ENCODE measurements at places on chromosomes 2 and 18. TPM values are rescaled to one million over a fixed set of nuclear protein-coding genes. Genes with fewer than 3 reads are reported as not detected.

- peak overlapping the region; percentile 93 for H3K27ac ChIP-seq
- H3K36me3 ChIP-seq: peaks cover 8% of the 10 kb centered on the region
- peaks cover 61% of the 10 kb centered on the region for H3K4me1 ChIP-seq
Measured at GRCh38 chr2:37323176-37323780, 1.4 kb downstream of the PRKD3 start.

DNA sequence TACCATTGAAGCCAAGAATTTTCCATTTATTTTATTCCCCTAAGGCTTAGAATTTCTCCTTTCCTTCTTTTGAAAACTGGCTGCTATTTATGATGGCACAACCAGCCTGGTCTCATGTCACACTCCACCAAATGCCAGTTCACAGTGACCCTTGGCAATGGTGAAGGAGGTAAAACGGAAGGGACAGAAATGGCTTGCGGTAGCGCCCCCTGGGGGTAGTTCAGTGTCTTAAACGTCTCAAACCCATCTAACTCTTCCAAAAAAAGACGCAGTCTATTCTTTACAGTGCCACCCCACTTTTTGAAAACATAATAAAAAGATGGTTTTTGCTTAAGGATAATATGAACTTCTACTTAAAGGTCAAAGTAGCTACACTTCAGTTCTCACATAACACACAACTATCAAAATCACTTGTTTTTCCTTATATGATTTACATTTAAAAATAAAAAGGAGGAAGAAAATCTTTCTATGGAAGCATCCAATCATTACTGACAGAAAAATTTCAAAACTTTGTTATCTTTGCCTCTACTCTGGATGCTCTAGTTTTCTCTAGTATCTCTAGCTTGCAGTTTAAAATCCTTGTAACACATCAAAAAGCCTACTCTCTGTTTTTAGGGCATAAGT is 28.0 kb downstream of the PNO1 start:
- DNase-seq: peak; percentile 44
- H3K36me3 ChIP-seq: peaks cover 49% of the 10 kb centered on the region
- H3K4me3 ChIP-seq: no peak overlapping the region
- no peaks in the 10 kb centered on the region for H3K4me1 ChIP-seq

GRCh38 chr2:179612108-179612507 is 249.3 kb downstream of the ZNF385B start:
- no peak overlapping the region for H3K4me3 ChIP-seq
- DNase-seq: no peak
- no peaks in the 10 kb centered on the region for H3K36me3 ChIP-seq
- H3K27ac ChIP-seq: no peak overlapping the region

- H3K27me3 ChIP-seq: no peaks in the 10 kb centered on the region
- H3K36me3 ChIP-seq: no peaks in the 10 kb centered on the region
- H3K4me1 ChIP-seq: 0 out of 2 replicates have a peak, but pooled peaks cover 12% of the 10 kb centered on the region
- H3K4me3 ChIP-seq: no peak overlapping the region
- no peak overlapping the region for H3K27ac ChIP-seq
- no peak for DNase-seq
Measured at GRCh38 chr2:55995902-55996301, 72.3 kb upstream of the EFEMP1 start.

DNA sequence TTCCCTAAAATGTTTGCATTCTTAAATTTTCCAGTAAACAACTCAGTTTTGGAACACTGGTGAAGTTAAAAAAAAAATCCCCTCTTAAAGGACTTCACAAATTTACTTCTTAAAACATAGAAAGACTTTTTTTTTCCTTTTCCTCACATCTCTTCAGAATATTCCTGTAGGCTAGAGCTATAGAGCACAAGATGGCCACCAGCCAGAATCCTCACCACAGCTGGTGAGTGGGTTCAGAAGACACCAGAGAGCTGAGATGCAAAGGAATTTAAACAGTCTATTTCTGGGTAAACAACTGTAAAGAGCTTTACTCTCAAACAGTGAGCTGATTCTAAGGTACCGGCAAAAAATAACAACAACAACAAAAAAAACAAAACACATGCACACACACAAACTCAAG is 252.8 kb downstream of the LRP1B start:
- DNase-seq: no peak
- H3K27me3 ChIP-seq: no peaks in the 10 kb centered on the region
- no peaks in the 10 kb centered on the region for H3K4me1 ChIP-seq
- H3K4me3 ChIP-seq: no peak overlapping the region

DNA sequence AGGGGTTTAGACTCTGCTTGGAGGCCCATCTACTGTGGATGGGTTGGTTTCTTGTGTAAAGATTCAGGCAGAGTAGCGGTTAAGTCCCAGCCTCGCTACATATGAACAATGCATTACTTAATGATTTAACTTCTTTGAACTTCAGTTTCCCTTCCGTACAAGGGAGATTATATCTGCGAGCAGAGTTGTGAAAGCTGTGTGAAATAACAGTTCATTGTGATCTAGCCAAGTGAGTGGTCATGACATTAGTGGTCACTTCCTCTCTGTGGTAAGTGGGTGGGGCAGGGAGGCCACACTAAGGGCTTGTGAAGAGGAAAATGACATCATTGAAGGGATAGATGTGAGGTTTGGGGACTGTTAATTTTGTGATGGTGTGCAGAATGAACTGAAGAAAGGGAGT is 14.1 kb upstream of the MEX3C start:
- DNase-seq: no peak
- H3K27me3 ChIP-seq: no peaks in the 10 kb centered on the region
- H3K36me3 ChIP-seq: no peaks in the 10 kb centered on the region

GRCh38 chr2:157320409-157320808 is 5.2 kb downstream of the ERMN start:
- H3K36me3 ChIP-seq: no peaks in the 10 kb centered on the region
- DNase-seq: no peak
- H3K27me3 ChIP-seq: peaks cover 13% of the 10 kb centered on the region
- H3K4me3 ChIP-seq: no peak overlapping the region

DNA sequence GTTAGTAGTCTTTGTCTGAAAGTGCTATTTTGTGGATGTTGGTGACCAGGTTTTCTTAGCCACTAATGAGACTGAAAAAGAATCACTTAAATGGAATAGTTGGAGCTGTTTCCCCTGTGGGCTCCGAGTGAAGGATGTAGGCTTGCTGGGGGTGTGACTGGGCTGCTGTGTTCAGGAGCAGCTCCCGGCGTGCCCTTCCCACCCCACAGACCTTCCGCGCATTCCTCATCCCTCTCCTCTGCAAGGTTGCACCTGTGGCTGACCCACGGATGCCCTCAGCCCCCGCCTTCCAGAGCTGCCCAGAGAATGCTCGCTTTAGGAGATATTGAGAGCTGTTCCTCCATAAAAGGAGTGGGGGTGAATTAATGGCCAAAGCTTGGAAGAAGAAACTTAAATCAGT is 174.3 kb downstream of the LDLRAD4 start:
- no peaks in the 10 kb centered on the region for H3K36me3 ChIP-seq
- H3K4me3 ChIP-seq: no peak overlapping the region
- no peak for DNase-seq
- no peaks in the 10 kb centered on the region for H3K27me3 ChIP-seq
- peaks cover 9% of the 10 kb centered on the region for H3K4me1 ChIP-seq

DNA sequence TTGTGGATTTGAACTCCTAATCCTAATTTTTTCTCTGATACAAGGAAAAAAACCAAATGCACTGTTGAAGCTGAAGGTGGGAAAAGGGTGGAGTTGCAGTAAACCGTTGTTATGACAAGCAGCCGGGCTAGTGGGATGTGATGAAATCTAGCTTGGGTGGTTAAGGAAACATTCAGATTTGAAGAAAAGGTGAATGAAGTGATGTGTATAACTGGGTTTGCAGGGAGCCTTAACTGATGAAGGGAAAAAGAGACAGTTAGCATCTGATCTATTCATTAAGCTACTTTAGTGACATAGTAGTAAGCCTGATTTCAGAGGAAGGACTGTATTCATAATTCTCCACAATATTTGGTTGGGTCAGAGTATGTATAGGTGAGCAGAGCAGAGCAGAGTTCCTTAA is 3.5 kb downstream of the EML6 start:
- no peak for DNase-seq
- no peaks in the 10 kb centered on the region for H3K36me3 ChIP-seq
- H3K27ac ChIP-seq: no peak overlapping the region
- no peak overlapping the region for H3K4me3 ChIP-seq

- no peak overlapping the region for H3K4me3 ChIP-seq
- H3K27ac ChIP-seq: no peak overlapping the region
- H3K27me3 ChIP-seq: no peaks in the 10 kb centered on the region
- H3K36me3 ChIP-seq: no peaks in the 10 kb centered on the region
Measured at GRCh38 chr2:115369400-115369799, 927.0 kb downstream of the DPP10 start.

GRCh38 chr18:79367989-79368388 is 27.7 kb upstream of the NFATC1 start:
- peaks cover 4% of the 10 kb centered on the region for H3K36me3 ChIP-seq
- H3K4me1 ChIP-seq: no peaks in the 10 kb centered on the region
- no peaks in the 10 kb centered on the region for H3K27me3 ChIP-seq
- no peak overlapping the region for H3K4me3 ChIP-seq

GRCh38 chr2:47784352-47784851 is 1.5 kb downstream of the MSH6 start:
- no peaks in the 10 kb centered on the region for H3K27me3 ChIP-seq
- H3K4me3 ChIP-seq: peak overlapping the region; percentile 65

DNA sequence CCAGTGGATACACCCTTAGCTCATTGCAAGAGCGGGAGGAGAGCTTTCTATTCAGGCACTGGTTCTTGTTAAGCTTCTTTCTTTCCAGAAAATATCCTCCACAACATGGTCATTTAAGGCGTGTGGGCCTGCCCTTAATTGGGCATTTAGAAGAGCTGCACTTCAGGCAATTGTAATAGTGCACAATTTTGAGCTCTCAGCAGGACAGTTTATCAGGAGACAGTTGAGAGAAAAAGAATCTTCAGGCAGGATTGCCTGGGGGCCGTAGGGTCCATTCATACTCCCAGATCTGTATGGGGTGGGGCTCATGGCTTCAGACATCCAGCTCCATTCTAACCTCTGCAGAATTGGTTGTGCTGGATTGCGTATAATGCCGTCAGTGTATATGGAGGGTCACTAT is 6.0 kb upstream of the EPC2 start:
- H3K4me1 ChIP-seq: no peaks in the 10 kb centered on the region
- no peaks in the 10 kb centered on the region for H3K27me3 ChIP-seq
- H3K4me3 ChIP-seq: no peak overlapping the region
- no peak overlapping the region for H3K27ac ChIP-seq
- no peaks in the 10 kb centered on the region for H3K36me3 ChIP-seq

GRCh38 chr2:241481687-241482086 is 26.7 kb downstream of the STK25 start:
- H3K27ac ChIP-seq: no peak overlapping the region
- H3K27me3 ChIP-seq: no peaks in the 10 kb centered on the region
- DNase-seq: no peak
- H3K4me3 ChIP-seq: no peak overlapping the region

DNA sequence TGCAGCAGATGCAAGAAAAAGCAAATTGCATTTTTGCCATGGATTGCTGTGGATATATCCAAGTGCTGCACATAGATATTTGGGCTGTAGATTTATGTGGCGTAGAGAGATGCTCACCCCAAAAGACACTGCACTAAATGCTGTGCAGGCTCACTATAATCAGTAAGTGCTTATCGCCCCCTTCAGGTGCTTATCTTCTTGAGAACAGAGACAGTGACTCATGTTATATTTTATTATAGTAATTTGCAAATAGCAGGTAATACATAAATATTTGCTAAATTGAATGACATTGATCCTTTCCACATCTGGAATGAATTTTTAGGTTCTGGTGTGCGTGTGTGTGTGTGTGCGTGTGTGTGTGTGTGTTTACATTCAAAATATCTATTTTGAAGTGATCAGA is 36.8 kb upstream of the PLEKHM3 start:
- no peaks in the 10 kb centered on the region for H3K36me3 ChIP-seq
- H3K27ac ChIP-seq: peak overlapping the region; percentile 28
- no peak for DNase-seq
- H3K4me1 ChIP-seq: no peaks in the 10 kb centered on the region
- no peaks in the 10 kb centered on the region for H3K27me3 ChIP-seq
- no peak overlapping the region for H3K4me3 ChIP-seq

DNA sequence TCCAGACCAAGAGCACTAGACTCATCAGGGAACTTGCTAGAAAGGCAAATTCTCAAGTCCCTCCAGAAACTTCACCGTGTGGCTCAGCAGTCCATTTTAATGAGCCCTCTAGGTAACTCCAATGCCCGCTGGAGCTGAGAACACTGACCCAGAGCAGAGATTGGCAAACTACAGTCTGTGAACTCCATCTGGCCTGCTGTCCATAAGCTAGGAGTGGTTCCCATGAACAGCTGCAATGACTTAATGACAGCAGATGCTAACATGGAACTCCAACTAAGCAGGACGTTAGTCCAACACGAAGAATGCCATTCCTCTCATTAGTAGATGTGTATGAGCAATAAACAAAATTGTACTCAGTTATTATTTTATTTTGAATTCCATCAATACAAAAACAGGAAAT is 371.9 kb downstream of the STK39 start:
- no peaks in the 10 kb centered on the region for H3K27me3 ChIP-seq
- H3K4me1 ChIP-seq: no peaks in the 10 kb centered on the region
- no peak overlapping the region for H3K27ac ChIP-seq

- H3K4me1 ChIP-seq: no peaks in the 10 kb centered on the region
- H3K27me3 ChIP-seq: no peaks in the 10 kb centered on the region
- no peak overlapping the region for H3K4me3 ChIP-seq
- no peaks in the 10 kb centered on the region for H3K36me3 ChIP-seq
Measured at GRCh38 chr18:44654573-44654972, 26.1 kb upstream of the SETBP1 start.

MC2R gene
- polyA plus RNA-seq: not detected

HES6 gene
- 4.4 TPM for polyA plus RNA-seq

VWA3B gene
- polyA plus RNA-seq: not detected

FMNL2 gene
- 16.1 TPM for polyA plus RNA-seq

RAB6D gene
- not detected for polyA plus RNA-seq

PPIL3 gene
- polyA plus RNA-seq: 56.5 TPM

FOXI3 gene
- polyA plus RNA-seq: 0.02 TPM

BOK gene
- polyA plus RNA-seq: 1.9 TPM

AGXT gene
- polyA plus RNA-seq: not detected

BMP10 gene
- not detected for polyA plus RNA-seq

Measured in SK-N-SH (cell line).